ENCODE measurements at places on chromosomes 1 and 21. TPM values are rescaled to one million over a fixed set of nuclear protein-coding genes. Genes with fewer than 3 reads are reported as not detected.

ELAPOR1 gene
- 1.9 TPM for total RNA-seq

HTR1D gene
- total RNA-seq: not detected

MYOG gene
- not detected for total RNA-seq

OR2G6 gene
- not detected for total RNA-seq

LRRC3 gene
- 0.72 TPM for total RNA-seq

SFN gene
- total RNA-seq: 2,315 TPM

KRTAP10-7 gene
- not detected for total RNA-seq

ADORA1 gene
- total RNA-seq: 0.28 TPM

CD5L gene
- not detected for total RNA-seq

PDZK1 gene
- not detected for total RNA-seq

SV2A gene
- total RNA-seq: 0.20 TPM

FAM72A gene
- total RNA-seq: 4.2 TPM

GJA9 gene
- 0.44 TPM for total RNA-seq

OVAAL gene
- total RNA-seq: not detected

CD34 gene
- total RNA-seq: 4.3 TPM

PDE9A gene
- 1.8 TPM for total RNA-seq

LCE1B gene
- total RNA-seq: not detected

DAB1 gene
- total RNA-seq: 0.04 TPM

NMNAT2 gene
- 0.04 TPM for total RNA-seq

SLC44A3 gene
- total RNA-seq: 10.1 TPM

NR1I3 gene
- total RNA-seq: not detected

CDKN2C gene
- 6.9 TPM for total RNA-seq

All from esophagus mucosa (tissue), 1 donor.